Sigmoid colon (tissue), 7 donors: ENCODE measurements at places on chromosomes 6 and 20.

- no peak for DNase-seq
These were observed 434.4 kb downstream of the HAO1 start for GRCh38 chr20:7505835-7506221.

DNA sequence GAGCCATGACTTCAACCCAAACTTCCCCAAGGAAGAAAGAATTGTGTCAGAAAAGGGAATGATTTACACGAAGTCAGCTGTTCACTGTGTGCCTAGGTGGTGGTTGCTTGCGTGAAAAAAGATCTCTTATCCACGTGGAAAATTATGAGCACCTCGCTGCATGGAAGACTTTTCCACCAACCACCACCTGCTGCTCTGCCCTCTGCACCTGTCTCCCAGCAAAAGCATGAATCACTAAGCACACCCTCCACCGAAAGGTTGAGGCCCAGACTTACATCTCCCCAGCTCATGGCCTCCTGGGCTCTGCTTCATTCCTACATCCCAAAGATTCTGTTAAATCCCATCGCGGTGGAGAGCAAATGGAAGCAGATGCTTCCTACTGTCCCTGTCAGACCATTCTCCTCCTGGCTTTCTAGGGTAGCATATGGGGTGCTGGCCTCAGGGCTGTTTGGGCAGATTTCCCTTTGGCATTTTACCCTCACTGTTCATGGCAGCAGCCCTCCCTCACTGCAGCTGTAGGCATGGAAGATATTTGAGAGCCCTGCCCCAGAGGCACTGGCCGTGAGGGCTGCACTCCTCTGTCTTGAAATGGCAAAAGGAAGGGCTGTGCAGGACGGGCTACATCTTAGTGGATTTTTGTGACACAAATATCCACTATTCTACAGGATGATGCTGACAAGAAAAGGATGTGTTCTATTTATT is 37.6 kb upstream of the CST5 start:
- DNase-seq: no peak

DNA sequence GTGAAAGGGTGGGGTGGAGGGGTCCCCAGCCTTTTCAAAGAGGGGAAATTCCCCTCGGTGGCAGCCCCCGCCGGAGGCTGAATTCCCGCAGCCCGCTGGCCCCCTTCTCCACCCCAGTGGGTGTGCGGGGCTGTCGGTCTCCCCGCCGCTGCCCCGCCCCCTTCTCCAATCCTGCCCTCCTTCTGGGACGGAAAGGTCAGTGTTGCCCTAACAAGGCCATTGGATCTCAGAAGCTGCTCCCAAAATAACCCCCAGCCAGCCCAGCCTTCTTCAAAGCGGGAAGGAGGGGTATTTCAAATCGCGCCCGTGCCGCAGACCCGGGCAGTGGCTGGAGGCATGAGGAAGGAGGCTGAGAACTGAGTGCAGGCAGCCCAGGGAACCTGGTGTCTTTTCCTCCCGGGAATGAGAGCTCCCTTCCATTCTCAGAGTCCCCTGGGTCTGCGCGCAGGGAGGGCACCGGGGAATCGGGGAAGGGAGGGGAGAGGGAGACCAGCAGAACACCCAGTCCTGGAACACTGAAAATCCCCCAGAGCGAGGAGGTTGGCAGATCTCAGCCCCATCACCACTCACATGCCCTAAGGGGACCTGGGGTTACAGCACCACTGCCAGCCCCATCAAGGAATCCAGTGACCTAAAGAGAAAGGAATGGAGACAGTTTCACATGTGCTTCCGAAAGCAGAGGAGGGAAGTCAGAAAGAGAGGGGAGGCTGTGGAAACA is at the start of gene JPH2:
TSS of gene JPH2 (minus strand) at position 135 of the 718 bp plus-strand sequence. CDS start 483 bp downstream, outside the sequence.
- DNase-seq: peak; percentile 92

DNA sequence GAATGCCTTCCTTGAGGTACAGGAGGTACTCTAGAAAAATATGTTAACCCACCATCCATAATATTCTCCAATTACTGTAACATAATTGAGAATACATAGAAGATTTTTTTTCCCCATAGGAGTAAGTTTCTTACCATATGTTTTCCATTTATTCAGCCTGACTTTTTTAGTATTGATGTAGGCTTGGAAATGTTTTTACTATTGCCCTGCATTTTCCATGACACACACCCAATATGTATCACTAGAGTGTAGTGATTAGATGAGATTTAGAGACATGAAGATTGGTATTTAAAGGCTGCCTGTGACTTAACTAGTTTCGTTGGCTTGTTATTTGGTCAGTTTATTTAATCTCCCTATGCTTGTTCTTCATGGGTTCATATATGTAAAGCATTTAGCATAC is 39.5 kb downstream of the KCNQ5 start:
- DNase-seq: no peak

DNA sequence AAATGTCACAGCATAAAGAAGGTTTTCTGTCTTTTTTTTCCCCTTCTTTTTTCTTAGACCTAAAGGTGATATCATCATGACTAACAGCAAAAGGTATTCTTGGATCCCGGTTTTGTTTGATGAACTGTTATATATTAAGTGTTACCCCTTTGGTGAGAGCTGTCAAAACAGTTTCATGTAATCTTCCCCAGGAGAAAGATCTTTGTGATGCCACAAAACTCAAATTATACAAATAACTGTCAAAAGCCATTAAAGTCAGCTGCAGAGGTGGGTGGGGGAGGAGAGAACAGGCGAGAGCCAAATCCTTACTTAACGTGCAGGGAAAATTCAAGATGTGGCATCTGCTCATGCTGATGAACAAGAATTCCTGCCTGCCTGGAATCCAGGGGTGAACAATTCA is 258.2 kb downstream of the BMP7 start:
- DNase-seq: no peak

- DNase-seq: no peak
These were observed 1077.6 kb upstream of the MAP3K7 start for GRCh38 chr6:91664327-91664959.

DNA sequence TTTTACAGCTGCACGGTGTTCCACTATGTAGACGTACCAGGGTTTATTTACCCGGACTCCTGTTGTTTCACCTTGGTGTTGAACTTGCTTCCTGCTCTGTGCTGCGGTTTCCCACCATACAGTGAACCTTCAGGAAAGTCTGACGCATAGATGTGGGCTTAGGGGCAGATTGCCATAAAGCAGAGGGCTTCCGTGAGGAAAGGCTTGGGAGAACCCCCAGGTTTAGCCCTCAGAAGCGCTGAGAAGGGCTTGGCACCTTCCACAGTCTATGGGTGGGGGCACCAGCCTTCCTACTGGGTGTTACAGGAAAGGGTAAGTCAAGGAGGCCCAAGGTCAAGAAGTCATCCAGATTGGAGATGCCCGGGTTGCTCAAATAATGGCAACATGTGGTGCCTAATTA is 19.2 kb upstream of the MRPS18A start:
- peak; percentile 63 for DNase-seq

- DNase-seq: no peak
These were observed 563.3 kb upstream of the MAP3K7 start for GRCh38 chr6:91149956-91150705.

GRCh38 chr20:41366546-41367392 is at the start of gene EMILIN3:
Gene EMILIN3 (minus strand): TSS chr20:41366818. CDS start chr20:41366634, 184 bp downstream.
- DNase-seq: no peak

- no peak for DNase-seq
These were observed 123.9 kb downstream of the IBTK start for GRCh38 chr6:82123632-82124031.

DNA sequence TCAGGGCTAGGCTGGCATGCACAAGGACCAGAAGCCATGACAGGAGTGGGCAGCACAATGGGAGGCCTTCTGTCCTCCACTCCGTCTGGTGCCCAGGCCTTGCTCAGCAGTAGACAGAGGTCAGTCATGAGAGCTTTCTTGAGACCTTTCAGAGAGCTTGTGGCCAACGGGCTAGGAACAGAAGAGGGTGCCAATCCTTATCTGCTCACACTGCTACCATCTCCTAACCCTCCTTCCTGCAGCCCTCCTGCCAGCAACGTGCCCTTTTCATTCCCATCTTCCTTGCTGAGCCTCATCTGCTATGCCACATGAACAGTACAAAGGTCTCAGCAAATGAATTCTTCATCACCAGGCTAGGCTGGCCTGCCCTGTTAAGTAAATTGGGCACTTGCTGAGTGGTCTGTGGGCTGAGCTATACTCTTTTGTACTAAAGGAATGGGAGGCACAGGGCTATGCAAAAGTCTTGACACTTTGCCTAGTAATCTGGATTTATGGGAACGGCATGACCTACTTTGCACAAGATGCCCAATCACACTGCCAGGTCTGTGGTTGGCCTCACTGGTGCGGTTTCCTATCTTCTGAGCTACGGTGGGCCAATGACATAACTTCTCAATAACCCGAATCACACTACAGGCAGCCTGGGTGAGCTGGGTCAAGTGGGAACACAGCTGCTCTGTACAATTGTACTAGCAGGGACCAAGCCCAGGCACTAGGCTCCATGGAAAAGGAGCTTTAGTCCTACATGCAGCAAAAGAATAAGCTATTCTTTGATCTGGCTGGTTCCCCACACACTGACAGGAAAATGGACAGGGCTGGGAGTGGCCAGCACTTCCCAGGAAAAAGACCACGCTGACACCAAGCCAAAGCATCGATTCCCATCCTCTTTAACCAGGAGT is 47.8 kb downstream of the ELOVL5 start:
- no peak for DNase-seq

DNA sequence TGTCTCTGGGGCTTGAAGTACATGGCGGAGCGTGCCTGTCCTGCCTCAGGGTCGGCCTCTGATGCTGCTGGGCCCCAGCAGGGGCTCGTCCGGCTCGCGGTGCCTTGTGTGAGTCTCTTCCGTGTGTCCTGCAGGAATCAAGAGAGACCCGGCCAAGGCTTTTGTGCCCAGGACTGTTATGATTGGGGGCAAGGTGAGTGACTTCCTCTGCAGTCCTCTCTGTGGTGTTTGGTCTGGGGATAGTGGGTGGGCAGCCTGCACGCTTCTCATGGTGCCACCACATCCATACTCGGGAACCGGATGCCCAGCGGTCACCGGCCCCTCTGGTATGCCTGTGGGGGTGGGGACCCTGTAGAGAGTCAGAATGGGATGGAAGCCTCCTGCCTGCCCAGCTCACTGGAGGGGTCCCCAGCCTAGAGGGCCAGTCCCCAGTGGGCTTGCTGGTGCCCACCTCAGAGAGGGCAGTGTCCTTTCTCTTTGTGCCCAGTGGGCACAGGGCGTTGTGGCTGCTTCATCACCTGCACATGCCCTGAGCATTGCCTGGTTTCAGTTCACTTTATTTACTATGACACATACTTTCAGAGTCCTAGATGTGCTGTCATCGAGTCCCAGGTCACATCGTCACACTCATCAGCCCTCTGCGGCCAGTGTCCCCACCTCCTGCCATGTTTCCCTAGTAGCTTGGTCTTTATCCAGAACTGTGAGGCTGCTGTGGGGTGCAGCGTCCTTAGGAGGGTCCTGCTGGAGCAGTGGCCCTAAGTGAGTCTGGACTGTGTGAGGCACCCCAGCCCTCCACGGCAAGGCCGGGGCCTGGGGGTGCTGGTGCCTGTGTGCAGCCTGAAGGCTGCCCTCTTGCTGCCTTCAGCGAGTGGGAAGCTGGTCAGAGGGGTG is 40.7 kb downstream of the PYGB start:
- DNase-seq: peak; percentile 60

DNA sequence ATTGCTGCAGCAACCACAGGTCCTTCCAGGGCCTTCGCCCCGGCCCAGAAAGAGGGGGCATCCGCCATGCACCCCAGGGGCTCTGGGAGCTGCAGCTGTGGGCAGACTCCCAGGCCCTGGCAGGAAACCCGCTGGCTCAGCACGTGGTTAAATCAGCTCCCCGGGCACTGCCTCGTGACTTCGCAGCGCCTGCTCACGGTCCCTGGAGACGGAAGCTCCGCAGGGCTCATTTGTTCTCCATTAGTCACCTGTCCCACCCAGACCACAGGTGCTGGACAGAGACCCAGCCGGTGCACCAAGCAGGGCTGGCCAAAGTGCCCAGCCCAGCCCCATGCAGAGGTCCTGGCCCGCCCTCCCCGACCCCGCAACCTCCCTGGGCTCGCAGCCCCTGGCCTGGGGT is 14.7 kb downstream of the KCNQ2 start:
- DNase-seq: no peak

GRCh38 chr6:169232507-169232931 is 21.1 kb downstream of the THBS2 start:
- no peak for DNase-seq

- DNase-seq: peak; percentile 80
These were observed 92.7 kb upstream of the SIRPA start for GRCh38 chr20:1802385-1803060.

DNA sequence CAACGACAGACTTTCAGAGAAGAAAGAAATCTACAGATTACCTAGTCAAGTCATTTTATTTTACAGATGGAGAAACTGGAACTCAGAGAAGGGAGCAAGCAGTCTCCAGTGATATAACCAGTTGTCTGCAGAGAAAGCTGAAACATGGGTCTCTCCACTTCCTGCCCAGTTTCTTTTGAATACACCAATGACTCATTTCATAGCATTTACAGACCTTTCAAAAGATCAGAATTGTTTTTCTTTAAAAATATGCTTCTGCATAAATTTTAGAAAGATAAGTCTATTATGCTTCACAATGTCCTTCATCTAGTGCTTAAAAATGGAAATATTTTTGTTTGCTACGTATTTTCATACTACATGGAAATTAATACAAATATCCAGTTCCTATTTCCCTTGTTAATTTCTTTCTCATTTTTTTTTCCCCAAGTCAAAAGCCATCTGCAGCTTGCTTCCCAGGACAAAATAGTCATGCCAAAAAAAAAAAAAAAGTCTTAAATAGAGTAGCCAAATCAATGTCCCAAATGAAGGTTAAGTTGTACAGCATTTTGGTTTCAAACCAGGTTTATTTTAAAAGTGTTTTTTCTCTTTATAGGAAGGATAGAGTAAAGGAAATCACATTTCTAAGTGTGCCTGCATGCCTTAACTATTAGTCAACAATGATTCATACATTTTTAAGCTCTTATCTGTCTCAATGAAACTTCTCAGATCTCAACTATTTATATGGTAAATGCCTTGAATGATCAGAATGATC is 36.9 kb downstream of the ARHGAP18 start:
- no peak for DNase-seq

- DNase-seq: peak; percentile 48
These were observed 122.3 kb upstream of the AFDN start for GRCh38 chr6:167704396-167704901.

DNA sequence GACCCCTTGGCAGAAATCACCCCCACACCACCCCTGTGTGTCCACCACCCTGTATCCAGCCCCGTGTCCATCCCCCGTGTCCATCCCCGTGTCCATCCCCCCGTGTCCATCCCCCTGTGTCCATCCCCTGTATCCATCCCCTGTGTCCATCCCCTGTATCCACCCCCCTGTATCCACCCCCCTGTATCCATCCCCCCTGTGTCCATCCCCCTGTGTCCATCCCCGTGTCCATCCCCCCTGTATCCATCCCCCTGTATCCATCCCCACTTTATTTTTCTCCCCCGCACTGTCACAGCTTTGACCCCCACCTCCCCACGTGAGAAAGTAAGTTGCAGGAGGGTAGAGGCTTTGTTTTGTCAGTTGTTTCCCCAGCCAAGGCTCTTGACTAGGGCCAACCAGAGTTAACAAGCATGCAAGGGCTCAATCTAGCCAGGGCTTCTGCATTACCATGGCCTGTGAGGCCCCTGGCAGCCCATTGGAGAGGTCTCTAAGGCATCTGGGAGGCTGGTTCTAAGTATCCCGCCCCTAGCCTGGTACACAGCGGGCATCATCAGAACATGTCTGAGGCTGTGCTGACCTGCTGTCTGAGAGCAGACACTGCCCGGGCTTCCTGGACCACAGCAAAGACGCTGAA is 18.1 kb upstream of the SIRPA start:
- DNase-seq: no peak
